Upper lobe of right lung (tissue), 1 donor: ENCODE measurements at places on chromosomes 11 and 22. TPM values are rescaled to one million over a fixed set of nuclear protein-coding genes. Genes with fewer than 3 reads are reported as not detected.

GRCh38 chr22:25815561-25815960 lies 73.6 kb downstream of the MYO18B start:
- H3K36me3 ChIP-seq, result no peaks in the 10 kb centered on the region
- no peak for DNase-seq
- H3K27me3 ChIP-seq, result peaks cover 4% of the 10 kb centered on the region
- H3K27ac ChIP-seq, result no peak overlapping the region
- H3K4me3 ChIP-seq, result no peak overlapping the region
- no peaks in the 10 kb centered on the region for H3K4me1 ChIP-seq

DNA sequence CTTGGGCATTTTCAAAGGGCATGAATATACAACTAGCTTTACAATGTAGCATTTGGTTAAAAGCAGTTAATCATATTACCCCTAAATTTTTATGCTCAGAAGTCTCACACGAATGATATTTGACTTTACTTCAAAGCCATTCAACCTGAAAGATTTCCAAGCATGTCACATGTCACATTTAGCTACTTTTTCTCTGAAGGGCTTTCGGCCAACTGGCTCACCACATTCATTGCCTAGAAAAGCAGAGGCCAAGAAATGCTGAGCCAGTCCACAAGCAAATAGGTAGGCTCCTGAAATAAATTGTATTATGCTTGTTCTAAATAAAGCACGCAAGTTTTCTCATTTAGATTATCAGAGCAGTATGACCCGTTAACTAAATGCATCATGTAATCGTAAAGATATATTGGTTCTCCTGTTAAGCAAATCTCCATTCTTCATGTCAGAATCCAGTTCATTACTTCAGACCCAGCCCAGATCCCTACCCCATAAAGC lies 30.6 kb downstream of the PAX6 start:
- no peaks in the 10 kb centered on the region for H3K4me1 ChIP-seq
- DNase-seq, result no peak
- H3K27ac ChIP-seq, result no peak overlapping the region

DNA sequence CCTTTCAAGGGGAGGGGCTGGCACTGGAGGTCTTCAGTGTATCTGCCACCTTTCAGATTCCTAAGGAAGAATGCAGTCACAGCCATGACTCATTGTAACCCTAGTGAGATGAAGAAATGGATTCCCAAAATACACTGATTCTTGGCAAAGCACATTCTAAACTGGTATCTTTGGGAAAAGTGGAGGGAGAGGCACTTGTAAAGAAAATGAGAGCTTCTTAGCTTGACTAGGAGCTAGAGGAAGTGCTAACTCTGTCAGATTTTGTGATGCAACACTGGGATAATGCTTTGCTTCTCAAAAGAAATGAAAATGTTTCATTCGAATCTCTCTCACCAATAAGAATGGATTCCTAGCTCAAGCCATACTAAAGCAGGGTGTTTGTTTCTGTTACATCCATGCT lies 14.3 kb downstream of the NRIP3 start:
- H3K27ac ChIP-seq, result no peak overlapping the region
- no peak overlapping the region for H3K4me3 ChIP-seq
- no peaks in the 10 kb centered on the region for H3K4me1 ChIP-seq
- no peaks in the 10 kb centered on the region for H3K36me3 ChIP-seq
- no peak for DNase-seq
- H3K27me3 ChIP-seq, result no peaks in the 10 kb centered on the region

GRCh38 chr11:28836285-28837081 lies 728.3 kb downstream of the METTL15 start:
- no peak overlapping the region for H3K27ac ChIP-seq
- no peak for DNase-seq
- no peaks in the 10 kb centered on the region for H3K4me1 ChIP-seq
- H3K4me3 ChIP-seq, result no peak overlapping the region
- H3K27me3 ChIP-seq, result no peaks in the 10 kb centered on the region

DNA sequence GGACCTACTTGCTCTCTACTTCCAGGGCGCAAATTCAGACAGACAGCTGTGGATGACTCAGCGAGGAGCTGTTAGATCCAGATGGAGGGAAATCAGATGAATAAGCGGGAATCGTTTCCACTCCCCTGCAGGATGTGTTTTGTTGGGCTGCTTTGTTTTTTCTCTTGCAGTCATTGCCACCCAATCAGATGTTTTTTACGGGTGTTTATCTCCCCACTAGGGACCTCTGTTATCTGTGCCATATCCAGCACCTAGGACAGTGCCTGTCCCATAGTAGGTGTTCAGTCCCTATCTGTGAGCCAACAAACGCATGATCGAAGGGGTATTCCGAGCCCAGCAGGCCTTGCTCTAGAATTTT lies 51.1 kb upstream of the PARVG start:
- H3K27me3 ChIP-seq, result no peaks in the 10 kb centered on the region
- no peaks in the 10 kb centered on the region for H3K4me1 ChIP-seq
- no peak overlapping the region for H3K27ac ChIP-seq
- peak; percentile 6 for DNase-seq

The C11orf86 gene
- not detected for total RNA-seq

The FHIP1B gene
- total RNA-seq, result 40.6 TPM

The C22orf31 gene
- total RNA-seq, result not detected

The FDXACB1 gene
- total RNA-seq, result 1.9 TPM
